SJCRH30 (cell line): ENCODE measurements at places on chromosomes 11 and 22. TPM values are rescaled to one million over a fixed set of nuclear protein-coding genes. Genes with fewer than 3 reads are reported as not detected.

GAL gene
- total RNA-seq, result not detected in 2 replicates

RFPL1 gene
- not detected in 2 replicates for total RNA-seq

SUSD2 gene
- total RNA-seq, result 0.08 TPM in 1 of 2 replicates, not detected in the other

DNA sequence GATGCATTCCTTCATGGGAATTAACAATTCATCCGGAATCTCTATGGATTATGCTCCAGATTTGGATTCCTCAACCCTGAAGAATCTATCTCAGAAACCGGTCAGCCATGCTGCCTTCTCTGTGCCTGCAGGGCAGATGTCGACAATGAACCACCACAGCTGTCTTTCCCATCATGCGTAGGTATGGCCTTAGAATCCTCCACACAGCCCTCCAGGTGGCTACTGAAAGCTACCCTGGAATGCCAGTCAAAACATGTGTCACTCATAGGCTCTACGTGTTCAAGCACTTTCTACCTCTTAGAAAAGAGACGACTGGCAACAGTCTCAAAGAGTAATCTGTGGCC, 19.4 kb downstream of the MAML2 start:
- H3K27ac ChIP-seq, result no peak overlapping the region
- peaks cover 9% of the 10 kb centered on the region; the same call in 1 of the 2 replicates for H3K4me1 ChIP-seq
- H3K27me3 ChIP-seq, result no peaks in the 10 kb centered on the region
- H3K4me3 ChIP-seq, result no peak overlapping the region

DNA sequence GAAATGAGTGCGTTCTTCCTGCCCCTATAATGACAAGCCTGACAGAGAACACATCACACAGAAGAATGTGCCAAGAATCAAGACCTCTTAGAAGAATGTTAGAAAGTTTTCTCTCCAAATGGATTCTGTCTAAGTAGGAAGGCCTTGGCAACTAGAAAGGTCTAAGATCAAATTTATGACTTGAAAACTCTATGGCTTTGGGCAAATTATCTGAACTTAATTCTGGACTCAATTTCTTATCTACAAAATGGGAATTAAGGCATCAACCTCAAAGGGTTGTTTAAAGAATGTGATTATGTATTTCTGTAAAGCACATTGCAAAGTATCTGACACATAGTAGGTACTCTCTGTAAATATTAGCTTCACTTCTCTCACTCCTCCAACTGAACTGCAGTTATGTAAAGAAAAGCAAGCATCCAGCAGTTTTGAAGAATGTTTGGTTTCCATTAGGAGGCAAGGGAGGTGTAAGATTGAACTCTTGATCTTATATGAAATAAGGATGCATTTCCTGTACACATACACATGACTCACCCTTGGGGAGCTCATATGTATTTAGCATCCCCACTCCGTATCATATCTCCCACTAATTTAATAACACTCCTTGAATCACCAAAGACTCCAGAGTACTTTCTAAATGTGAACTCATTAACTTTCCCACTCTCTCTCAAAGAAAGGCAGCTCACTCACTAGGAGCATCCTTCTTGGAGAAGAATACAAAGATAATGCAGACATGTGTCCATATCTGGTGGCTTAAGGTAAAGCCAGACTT, 77.6 kb downstream of the ETS1 start:
- no peaks in the 10 kb centered on the region for H3K27me3 ChIP-seq
- H3K4me1 ChIP-seq, result peaks cover 11% of the 10 kb centered on the region
- H3K4me3 ChIP-seq, result no peak overlapping the region
- no peak overlapping the region for H3K27ac ChIP-seq
- H3K36me3 ChIP-seq, result peaks cover 12% of the 10 kb centered on the region
- DNase-seq, result no peak

DNA sequence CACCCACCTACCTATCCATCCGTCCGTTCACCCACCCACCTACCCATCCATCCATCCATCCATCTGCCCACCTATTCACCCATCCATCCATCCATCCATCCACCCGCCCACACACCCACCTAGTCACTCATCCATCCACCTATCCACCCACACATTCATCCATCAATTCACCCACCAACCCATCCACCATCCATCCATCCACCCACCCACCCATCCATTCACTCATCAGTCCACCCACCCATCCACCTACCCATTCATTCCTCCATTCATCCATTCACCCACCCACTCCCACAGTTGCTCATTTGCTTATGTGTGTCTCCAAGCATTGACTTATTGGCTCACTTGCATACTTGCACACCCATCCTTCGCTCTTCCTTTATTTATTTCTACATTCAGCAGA, 50.1 kb downstream of the MYO7A start:
- no peaks in the 10 kb centered on the region for H3K36me3 ChIP-seq
- H3K4me1 ChIP-seq, result peaks cover 25% of the 10 kb centered on the region
- no peak overlapping the region for H3K4me3 ChIP-seq
- no peak overlapping the region for H3K27ac ChIP-seq

- H3K27me3 ChIP-seq, result no peaks in the 10 kb centered on the region
- no peaks in the 10 kb centered on the region for H3K4me1 ChIP-seq
- no peaks in the 10 kb centered on the region for H3K36me3 ChIP-seq
These were observed 1239.4 kb downstream of the BRD1 start for GRCh38 chr22:48588151-48588877.

DNA sequence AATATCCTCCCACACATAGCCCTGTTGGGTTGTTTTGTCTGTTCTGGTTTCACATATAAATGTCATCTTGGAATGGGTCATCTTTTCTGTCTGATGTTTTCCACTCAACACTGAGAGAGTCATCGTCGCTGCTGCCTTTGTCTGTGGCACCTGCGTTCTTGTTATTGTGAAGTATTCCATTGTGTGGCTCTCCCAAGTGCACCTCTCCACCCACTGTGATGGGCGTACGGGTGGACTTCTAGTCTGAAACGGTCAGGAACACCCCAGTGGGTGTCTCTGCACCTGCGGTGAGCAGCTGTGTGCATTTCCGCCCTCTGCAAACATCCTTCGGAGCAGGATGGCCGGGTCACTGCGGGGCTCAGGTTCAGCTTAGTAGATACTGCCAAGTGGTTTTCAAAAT, 34.5 kb upstream of the RTL6 start:
- H3K4me3 ChIP-seq, result no peak overlapping the region
- peaks cover 3% of the 10 kb centered on the region; the same call in 1 of the 2 replicates for H3K4me1 ChIP-seq
- no peaks in the 10 kb centered on the region for H3K36me3 ChIP-seq

DNA sequence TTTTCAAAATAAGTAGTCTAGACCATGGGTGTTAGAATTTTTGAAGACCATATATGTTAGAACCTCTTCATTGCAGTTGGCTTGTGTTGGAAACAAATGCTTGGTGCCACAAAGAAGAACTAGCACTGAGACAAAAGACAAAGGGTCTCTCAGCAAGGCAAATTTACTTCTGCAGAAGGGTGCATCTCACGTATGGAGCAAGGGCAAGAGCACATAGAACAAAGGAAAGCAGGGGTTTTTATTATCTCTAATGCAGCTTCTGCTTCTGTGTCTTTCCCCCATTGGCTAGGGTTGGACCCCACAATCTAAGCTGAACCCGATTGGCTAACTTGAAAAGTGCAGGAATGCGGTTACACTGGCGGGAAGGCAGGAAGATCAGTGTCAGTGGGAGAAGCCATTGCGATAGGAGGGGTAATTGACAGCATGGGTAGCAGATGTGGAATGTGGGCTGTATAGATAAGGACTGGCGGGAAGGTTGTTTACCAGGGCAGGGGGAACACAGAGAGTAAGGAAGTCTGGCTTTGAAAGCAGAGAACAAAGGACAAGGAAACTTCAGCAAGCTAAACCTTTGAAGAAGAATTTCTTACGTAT, 9.2 kb upstream of the RBMXL2 start:
- H3K36me3 ChIP-seq, result no peaks in the 10 kb centered on the region
- no peak for DNase-seq
- no peaks in the 10 kb centered on the region for H3K4me1 ChIP-seq
- H3K27ac ChIP-seq, result no peak overlapping the region

DNA sequence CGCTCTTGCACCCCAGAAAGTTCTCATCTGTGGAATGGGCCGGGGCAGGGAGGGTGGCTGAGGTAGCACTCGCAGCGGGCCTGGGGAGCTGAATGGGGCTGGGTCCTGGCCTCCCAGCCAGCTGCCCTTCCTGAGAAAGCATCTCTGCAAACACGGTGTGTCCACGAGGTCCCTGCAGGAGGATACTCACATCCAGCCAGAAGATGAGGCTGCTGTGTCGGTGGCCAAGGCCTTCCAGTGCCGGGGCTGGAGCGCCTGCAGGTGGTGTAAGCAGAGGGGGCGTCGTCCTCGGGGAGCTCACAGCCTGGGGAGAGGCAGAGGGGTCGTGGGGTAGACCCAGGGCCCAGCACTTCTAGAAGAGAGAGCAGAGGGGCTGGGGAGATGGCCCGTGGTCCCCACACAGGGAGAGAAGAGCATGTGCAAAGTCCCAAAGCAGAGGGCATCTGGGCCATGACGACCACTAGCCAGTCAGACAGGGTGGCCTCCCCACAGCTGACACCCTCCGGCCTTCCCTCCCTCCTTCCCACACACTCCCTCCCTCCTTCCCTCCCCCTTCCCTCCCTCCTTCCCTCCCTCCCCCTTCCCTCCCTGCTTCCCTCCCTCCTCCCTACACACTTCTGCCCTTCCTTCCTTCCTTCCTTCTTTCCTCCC, 97.9 kb downstream of the WNT7B start:
- H3K4me1 ChIP-seq, result no peaks in the 10 kb centered on the region
- H3K4me3 ChIP-seq, result no peak overlapping the region
- H3K36me3 ChIP-seq, result no peaks in the 10 kb centered on the region
- H3K27ac ChIP-seq, result no peak overlapping the region

DNA sequence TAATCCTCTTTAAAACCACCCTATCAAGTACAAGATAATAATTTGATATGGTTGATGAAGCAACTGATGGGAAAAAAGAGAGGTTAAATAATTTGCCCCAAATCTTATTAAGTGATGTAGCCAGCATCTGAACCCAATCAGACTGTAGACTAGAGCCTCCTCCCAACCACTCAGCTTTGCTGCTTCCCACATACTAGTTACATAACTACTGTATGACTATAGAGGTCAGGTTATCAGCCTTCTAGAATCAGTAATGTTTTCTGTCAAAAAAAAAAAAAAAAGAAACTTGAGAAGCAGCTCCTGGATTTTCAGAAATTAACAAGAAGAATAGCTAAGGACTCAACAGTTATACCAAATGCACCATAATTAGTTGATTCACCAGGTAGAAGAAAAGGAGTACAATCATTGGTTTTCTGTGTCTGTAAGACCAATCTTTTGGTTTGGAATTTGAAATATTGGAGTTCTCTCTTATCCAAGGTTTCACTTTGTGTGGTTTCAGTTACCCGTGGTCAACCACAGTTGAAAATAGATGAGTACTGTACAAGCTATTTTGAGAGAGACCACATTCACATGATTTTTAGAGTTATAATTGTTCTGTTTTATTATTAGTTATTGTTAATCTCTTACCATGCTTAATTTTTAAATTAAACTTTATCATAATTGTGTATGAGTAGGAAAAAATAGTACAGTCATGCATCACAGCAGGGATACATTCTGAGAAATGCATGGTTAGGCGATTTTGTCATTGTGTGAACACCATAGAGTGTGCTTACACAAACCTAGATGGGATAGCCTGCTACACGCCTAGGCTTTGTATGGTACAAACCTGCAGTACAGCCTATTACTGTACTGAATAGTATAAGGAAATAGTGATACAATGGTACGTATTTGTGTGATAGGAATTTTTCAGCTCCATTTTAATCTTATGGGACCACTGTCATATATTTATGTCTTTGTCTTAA, 72.2 kb downstream of the PDHX start:
- no peak overlapping the region for H3K4me3 ChIP-seq
- DNase-seq, result no peak
- no peaks in the 10 kb centered on the region for H3K27me3 ChIP-seq
- H3K27ac ChIP-seq, result no peak overlapping the region
- peaks cover 27% of the 10 kb centered on the region for H3K36me3 ChIP-seq

DNA sequence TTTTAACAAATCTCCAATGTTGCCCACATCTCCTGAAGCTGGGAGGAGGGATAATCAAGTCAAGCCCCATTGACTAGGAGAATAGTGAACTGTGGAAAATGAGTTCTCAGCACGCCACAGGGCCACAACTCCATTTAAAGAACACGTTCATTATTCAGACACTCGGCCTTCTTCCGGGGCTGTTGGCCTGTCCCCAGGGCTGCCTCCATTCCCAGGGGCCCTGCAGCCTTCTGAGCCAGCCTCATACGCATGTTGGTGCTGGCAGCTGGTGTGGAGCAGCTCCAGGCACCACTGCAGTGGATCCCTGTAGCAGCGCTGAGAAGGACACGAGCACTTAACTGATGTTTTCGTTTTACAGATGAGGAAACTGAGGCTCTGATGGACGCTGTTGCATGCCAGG, 87.5 kb upstream of the RCN1 start:
- DNase-seq, result no peak
- no peaks in the 10 kb centered on the region for H3K36me3 ChIP-seq
- H3K27ac ChIP-seq, result no peak overlapping the region
- H3K4me1 ChIP-seq, result no peaks in the 10 kb centered on the region

- no peak for DNase-seq
- H3K27ac ChIP-seq, result no peak overlapping the region
- no peak overlapping the region for H3K4me3 ChIP-seq
- peaks cover 10% of the 10 kb centered on the region for H3K4me1 ChIP-seq
These were observed 7.8 kb upstream of the STIP1 start for GRCh38 chr11:64178203-64178602.
